Kidney tubule cell (primary cell): ENCODE measurements at places on chromosomes 6 and 20.

DNA sequence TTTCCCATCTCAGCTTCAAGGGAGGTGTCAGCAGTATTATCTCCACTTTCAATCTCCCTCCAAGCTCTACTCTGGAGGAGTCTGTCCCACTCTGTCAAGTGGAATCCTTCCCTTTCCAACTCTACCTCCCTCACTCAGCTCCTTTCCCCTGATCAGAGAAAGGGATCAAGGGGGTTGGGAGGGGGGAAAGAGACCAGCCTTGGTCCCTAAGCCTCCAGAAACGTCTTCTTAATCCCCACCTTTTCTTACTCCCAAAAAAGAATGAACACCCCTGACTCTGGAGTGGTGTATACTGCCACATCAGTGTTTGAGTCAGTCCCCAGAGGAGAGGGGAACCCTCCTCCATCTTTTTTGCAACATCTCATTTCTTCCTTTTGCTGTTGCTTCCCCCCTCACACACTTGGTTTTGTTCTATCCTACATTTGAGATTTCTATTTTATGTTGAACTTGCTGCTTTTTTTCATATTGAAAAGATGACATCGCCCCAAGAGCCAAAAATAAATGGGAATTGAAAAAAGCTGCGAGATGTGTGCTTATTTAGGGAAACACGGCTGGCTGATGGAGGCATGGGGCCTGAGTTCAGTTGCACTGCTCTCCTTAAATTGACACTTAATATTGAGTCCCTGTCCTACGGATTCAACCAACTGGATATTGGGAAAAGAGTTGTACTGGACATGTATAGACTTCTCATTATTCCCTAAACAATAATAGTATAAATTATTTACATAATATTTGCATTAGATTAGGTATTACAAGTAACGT is 4.9 kb downstream of the TUBB start:
- DNase-seq: no peak

DNA sequence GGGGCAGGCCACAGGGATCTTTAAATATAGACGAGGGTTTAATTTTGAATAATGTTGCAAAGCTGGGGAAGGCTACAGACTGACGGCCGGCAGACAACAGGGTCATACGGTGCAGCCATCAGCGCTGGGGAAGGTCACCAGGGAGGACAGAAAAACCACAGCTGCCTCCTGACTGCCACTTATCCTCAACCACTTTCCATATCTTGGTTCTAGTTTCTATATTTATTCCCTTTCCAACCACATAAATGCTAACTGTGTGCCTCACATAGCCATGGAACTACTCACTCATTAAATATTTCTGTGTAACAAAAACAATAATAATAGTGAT is 85.7 kb upstream of the AGPAT4 start:
- DNase-seq: no peak

DNA sequence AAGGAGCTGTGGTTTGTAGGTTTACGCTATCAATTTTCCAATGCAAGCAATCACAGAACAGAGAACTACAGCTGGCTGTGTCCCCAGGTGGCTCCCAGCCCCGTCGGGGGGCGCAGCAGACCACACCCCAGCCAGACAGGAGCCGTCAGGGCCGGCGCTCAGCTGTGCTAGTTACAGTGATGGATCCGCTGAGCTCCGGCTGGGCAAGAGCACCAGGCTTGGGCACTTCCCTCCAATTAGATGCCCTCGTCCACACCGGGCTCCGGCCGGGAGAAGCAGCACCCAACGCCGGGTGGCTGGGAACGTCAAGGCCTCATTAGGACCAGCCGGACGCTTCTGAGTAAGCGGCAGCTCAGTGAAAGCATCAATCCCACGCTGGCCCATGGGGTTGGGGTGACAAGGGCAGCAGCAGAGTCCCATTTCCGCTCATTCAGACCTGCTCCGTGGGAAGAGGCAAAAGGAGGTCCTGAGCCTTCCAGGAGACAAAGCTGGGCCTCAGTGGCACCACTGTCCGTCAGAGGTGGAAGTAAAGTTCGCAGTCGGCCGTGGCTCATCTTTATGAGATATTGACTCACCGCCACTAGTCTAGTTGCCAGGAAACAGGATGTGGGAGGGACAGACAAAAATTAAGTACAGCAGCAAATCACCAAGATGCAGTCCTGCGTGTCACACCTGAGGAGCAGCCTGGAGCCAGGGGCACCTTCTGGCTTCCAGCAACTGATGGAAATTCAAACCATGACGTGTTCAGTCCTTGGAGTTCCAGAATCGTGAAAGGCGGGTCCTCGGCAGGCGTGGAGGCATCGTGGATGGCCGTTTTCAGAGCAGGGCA is 164.1 kb downstream of the TAF4 start:
- peak; percentile 46 for DNase-seq

GRCh38 chr6:155782739-155783459 is 327.3 kb upstream of the NOX3 start:
- DNase-seq: no peak

DNA sequence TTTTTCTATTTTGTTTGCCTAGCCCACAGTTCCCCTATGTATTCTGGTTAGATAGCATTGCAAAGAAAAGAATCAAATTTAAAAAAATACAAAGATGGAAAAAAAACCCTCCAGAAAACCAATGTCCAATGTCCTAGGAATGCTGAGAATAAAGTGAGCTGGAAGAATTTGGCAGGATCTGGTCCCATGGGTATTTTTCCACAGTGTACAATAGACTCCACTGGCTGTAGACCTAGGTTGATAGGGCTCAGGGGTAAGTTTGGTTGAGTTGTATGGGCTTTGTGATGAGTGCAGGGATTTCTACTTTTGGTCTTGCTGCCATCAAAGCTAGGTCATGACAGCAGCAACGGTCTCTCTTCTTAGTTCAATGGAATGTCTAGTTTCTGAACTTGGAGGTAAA is 41.5 kb downstream of the SLC22A2 start:
- no peak for DNase-seq

- DNase-seq: no peak
Observed at GRCh38 chr6:107083921-107084320, 31.4 kb downstream of the BEND3 start.

DNA sequence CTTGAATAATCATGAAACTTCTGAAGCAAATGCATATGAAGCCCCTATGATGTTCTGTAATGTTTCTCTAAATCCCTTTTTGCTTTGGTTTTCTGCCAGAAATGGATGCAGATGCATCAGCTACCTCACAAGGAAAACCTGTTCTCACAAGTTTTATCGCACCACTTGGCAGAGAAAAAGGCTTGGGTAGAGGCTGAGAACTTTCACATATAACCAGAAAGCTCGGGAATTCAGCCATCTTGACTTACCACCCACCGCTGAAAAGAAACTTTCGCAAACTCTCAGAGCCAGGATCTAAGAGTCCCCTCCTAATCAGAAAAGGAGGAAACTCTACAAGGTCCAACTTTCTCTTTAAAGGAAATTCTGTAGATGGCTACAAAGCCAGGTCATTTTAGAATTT is 36.2 kb upstream of the ADTRP start:
- no peak for DNase-seq

DNA sequence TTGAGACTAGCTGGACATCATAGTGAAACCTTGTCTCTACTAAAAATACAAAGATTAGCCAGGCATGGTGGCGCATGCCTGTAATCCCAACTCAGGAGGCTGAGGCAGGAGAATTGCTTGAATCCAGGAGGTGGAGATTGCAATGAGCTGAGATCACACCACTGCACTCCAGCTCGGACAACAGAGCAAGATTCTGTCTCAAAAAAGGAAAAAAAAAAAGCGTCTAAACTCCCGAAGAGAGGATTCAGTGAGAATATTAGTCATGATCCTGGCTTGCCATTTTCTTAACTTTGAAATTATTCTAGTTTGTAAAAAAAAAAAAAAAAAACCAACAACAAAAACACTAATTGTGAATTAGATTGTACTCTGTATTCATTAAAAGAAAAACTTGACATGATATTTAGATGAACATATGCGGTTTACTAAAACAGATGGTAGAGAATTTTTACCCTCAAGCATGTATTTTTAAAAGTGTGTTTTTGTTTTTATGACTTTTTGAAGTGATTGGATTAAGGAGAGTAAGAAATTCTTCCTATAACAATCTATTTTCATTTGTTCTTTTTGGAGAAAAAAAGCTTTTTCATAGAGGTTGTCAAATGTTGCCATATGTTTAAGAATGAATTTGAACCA is 80.7 kb downstream of the UST start:
- DNase-seq: no peak

- peak; percentile 17 for DNase-seq
Observed at GRCh38 chr6:11702500-11703130, 76.0 kb downstream of the ADTRP start.

GRCh38 chr6:5723841-5724691 is 282.7 kb downstream of the NRN1 start:
- DNase-seq: no peak

- no peak for DNase-seq
Observed at GRCh38 chr6:152225241-152225934, 411.8 kb downstream of the SYNE1 start.

DNA sequence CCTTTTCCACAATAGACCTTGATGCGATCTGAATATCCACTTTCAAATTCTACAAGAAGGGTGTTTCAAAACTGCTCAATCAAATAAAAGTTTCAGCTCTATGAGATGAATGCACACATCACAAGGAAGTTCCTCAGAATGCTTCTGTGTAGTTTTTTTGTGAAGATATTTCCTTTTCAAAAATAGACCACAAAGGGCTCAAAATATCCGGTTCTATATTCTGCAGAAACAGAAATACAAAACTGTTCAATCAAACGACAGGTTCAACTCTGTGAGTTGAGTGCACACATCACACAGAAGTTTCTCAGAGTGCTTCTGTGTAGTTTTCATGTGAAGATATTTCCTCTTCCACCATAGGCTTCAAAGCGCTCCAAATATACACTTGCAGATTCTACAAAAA is 293.9 kb upstream of the DEFB115 start:
- no peak for DNase-seq

GRCh38 chr6:140068801-140069200 is 694.4 kb upstream of the CITED2 start:
- no peak for DNase-seq

DNA sequence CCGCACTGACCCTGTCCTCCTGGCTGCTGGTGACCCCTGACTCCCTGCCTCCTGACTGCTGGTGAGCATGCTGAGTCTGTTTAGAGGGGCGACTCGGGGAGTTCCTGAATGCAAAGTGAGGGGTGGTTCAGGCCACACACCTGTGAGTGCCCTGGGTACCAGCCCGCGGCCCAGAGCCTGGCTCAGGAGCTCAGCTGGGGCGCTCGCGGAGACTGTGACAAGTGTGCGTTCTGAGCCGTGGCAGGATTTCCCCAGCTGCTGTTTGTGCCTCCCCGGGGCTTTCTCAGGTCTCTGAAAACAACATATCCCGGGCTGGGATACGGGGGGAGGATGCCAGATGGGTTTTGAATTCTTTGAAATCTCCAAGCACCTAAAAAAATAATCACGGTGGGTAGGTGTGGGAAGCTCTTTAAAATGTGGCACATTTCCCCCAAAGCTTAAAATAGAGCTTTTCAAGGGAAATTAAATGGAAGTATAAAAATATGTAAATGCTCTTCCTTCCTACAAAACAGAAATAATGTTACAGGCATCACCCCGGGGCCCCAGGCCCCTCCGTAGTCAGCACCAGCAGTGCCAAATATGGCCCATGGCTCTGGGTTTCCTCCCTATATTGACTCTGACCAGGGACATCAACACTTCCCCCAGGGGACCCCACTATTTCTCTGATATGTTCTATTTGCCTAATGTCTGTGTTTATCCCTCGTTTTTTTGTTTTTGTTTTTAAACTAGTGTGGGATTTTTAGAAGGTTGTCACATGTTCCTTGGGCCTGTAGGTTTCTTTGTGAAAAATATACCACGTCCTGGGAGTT is 49.9 kb upstream of the TAGAP start:
- no peak for DNase-seq

GRCh38 chr6:17610835-17611234 is 10.7 kb downstream of the FAM8A1 start:
- no peak for DNase-seq

GRCh38 chr6:133236932-133237331 is 4.2 kb upstream of the EYA4 start:
- no peak for DNase-seq

GRCh38 chr6:31579119-31579505 is 3.1 kb downstream of the LTB start:
- peak; percentile 46 for DNase-seq

DNA sequence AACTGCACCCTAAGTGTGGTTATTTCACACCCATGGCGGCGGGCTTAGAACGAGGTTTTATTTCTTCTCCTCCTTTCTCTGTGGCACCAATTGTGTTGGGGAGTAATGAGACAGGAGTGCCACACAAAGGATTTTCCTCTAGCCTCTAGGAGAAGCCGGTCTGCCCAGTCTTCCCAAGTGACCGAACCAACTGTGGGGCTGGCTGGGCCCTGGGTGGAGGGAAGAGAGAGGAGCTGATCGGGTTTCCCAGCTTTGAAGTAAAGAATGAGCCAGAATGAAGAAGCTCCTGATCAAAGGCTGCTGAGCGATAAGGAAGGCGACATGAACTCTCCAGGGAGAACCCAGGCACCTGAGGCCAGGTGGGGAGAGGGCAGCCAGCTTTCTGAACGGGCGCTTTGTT is 616.0 kb upstream of the BTBD3 start:
- DNase-seq: no peak

DNA sequence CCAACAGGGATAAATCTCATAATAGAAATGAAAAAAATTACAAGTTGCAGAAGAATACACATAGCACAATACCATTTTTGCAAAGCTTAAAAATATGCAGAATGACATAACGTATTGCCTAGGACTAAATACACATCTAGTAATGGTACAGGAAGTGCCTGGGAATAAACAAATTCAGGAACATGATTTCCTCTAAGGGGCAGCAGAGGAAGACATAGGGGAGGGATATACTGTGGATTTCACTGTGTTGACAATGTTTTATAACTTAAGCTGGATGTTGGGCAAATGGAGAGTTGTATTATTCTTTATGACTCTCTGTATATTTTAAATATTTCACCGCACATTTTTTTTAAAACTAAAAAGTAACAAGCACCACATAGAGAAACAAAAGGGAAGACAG is 5.6 kb upstream of the GLO1 start:
- no peak for DNase-seq

GRCh38 chr20:50717974-50718761 is 13.2 kb upstream of the PARD6B start:
- no peak for DNase-seq

DNA sequence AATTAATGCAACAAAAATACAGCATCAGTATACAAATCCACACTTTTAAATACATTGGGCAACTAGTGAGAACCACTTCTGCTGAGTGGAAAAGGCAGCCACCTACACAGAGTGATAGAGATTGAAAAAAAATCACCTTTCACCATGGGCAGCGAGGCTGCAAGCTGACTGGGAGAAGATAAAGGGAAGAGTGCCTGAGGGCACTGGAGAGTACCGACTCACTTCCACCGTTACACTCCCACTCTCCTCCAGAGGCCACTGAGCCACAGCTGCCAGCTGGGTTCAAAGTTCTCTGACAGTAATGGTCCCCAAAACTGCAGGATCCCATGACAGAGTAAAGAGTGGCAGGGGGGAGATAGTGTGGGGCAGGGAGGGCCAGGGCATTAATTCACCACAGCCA is 24.1 kb downstream of the PXT1 start:
- DNase-seq: no peak

GRCh38 chr20:32917191-32917950 is 58.6 kb downstream of the EFCAB8 start:
- no peak for DNase-seq
